ENCODE measurements at places on chromosomes 1 and 21.

DNA sequence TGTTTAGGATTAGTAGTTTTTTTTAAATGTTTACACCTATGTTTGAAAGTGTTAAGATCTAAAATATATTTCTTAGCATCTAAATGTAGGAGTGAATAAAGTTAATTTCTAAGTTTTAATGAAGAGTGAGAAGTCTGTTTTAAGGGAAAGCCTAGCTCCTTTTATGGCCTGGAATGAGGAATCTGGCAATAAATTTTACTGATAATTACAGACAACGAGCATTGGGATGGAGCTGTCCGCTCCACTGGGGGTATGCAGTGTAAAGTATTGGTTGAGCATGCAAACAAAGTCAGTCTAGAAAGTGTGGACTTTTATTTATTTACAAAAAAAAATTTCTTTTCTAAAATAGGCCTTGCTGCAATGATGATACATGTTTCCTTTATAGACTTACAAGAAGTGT lies 19.0 kb downstream of the CLIC6 start:
- no peak for DNase-seq

- no peak for DNase-seq
Observed at GRCh38 chr1:167109125-167109524, 15.2 kb downstream of the STYXL2 start.

GRCh38 chr1:223761411-223761810 lies 49.1 kb downstream of the CAPN2 start:
- no peak for DNase-seq

DNA sequence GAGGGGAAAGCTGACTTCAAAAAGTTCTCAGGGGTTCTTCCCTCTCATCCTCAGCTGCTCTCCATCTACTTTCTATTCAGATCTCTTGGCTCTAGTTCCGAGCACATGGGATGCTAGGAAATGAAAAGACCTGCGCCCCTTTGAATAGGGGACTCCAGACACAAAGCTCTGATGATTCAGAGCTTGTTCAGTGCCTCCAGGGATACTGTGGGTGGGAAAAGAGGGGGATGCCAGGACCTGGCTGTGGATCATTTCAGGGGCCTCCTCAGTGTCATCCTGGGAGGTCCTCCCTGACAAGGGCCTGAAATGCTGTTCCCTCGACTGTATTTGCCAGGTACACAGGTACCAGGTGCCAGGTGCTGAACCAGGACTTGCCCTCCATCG lies 943 bp upstream of the KIAA0040 start:
- no peak for DNase-seq

DNA sequence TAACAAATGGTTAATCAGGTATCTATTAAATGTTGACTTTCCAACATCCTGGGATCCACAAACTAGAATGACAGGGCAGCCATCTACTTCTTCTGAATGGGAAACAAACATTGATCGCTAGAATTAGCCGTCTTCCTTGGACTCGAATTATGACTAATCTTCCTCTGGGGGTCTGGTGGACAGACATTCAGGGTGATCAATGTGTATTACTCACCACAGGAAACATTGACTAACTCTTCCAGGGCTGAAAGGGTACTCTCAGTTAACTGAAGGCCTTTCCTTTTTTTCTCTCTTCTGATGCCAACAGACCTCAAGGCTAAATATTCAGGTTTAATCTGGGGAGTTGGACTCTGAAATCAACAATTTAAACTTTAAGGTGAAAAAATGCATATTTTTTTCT lies 9.5 kb downstream of the NOL9 start:
- DNase-seq: no peak

GRCh38 chr1:47568763-47569162 lies 130.9 kb downstream of the FOXD2 start:
- DNase-seq: no peak

DNA sequence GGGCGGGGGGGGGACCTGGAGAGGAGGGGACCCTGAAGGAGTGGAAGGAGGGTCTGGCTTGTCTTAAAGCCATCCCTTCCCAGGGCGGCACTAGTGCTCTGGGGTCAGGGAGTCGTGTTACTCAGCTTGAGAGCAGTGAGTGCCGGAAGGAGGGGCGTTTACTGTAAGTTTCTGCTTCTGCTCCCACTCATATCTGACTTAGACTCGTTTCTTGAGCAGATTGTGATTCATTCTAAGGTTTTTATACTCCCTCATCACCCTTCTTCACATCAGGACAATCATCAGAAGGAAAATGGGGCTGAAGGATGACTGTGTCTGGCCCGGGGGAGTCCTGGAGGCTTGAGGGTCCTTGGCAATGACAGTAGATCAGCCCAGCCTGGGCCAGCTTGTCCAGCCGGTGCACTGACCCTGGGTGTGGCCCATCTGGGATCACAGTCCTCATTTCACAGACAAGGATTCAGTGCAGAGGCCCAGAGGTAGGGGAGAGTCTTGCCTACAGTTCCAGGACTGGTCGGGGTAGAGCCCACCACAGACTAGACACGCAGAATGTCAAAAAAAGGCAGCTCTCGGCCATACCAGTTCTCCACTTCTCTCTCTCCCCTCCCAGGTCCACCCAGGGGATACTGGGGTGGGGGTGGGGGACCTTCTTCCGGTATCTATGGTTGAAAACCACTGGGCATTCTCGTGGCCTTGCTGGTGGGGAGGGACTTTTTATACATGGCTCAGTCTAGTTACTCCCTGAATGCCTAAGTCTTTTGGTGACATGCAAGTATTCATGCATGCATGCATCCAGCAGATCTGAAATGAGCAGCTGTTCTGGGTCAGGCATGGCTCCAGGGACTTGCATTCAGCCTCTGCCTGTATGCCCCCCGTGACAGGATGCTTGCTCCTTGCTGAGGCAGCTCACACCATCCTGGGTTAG lies 5.1 kb downstream of the TNFRSF8 start:
- DNase-seq: no peak

DNA sequence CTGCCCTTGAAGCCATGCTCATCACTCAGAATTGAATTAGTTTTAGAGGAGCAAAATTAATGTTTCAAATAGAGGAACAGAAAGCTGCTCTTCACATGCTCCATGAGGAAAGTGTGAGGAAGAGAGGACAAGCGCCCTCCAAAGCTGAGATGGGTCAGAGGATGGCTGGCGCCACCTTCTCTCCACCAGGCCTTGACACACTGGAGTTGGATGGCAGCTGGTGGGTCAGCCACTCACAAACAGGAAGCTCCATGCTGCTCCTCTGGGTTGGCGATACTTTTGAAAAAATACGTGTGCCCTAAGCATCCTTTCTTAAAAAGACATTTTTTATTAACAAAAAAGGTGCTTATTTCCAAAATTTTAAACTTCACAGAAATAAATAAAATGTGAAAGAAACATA lies 3.1 kb upstream of the CD2 start:
- DNase-seq: no peak

DNA sequence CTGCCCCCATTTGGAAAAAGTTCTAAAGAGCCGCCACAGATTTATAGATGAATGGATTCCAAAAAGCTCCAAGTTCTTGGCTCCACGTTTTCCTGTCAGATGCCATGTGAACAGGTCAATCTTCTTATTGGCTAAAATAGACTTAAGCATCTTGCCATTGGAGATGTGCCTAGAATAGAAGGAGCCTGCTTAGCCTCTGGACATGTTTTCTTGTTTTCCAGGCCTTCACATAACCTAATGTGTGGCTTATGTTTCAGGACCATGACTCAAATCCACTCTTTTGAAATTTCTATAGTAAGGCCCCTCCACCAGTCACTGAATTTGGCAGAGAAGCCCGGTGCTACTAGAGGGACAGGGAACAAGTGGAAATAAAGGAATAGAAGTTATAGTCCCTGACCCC lies 31.5 kb downstream of the PHC2 start:
- no peak for DNase-seq

- DNase-seq: no peak
Observed at GRCh38 chr21:38211321-38211720, 45.5 kb upstream of the KCNJ15 start.

DNA sequence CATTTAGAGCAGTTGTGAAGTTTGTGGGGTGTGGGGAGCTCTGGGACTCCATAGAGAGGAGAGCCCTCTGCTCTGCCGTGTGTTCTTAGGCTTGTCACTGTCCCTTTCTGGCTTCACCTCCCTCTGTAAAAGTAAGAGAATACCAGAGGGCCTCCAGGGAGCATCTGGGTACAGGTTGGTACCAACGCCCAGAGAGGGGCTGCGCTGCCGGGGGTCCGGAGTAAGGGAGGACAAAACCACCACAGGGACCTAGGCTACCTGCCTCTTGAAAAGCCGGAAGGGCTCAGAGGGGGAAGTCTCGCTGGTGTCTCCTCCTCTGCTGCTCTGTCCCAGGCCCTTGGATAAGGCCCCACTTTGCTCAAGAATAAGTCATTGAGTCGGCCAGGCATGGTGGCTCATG lies 3.1 kb upstream of the TINAGL1 start:
- DNase-seq: no peak

DNA sequence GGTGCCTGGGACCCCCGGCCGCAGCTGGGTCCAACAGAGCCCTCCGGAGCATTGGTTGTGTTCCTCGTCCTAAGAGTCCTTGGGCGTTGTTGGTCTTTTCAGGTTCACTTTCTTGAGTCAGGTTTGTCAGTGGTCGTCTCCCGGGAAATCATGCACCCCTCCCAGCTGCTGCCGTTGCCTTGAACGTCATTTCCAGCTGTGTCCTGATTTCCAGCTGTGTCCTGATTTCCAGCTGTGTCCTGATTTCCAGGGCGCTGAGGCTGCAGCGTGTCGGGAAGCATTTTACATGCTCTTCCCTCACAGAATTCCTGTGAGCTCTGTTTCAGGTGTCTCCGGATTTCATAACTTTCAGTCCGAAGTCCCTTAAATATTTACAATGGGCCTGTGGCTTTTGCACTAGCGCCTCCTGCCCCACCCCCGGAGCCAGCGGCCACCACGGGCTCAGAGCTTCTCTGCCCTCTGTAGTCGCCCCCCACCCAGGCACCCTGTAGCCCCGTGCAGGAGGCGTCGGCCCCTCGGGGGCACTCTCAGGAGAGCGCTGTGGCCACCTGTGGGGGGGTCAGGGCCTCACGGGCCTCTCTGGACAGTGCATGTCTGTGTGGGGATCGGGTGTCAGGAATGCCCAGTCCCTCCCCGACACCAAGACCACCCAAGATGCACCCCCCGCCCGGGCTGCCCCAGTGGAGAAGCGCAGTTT lies 66.7 kb downstream of the COL18A1 start:
- no peak for DNase-seq

DNA sequence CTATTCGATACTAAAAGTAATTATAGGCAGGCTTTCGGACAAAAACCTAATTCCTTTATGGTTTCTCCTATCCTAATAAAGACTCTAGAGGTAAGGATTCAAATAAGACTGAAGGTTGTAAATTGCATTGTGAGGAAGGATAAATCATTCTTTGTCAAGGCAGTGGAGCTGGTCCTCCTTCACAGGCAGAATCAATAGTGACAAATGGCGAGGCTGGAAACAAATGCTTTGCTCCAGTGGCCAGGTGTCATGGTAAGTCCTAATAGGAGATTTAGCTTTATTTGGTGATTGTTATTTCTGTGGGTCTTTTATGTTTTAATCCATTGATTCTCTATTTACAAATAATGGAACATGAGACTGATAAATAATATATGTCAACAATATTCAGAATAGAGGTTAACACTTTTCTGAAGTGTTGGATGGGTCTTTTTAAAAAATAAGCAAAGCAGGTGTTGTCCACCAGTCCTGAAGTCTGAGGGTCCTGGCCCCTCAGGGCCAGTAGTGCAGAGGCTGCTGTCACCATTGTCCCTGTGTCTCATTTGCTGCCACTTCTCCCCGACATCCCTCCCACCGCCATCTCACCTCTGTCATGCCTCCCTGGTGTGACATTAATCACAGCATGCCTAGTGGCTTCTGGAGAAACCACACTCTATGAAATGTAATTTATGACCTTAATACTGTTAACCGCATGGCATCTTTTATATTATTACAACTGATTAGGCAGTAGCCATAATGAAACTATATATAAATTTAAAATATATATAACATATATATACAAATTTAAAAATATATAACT lies 120.9 kb upstream of the MAGI3 start:
- no peak for DNase-seq

DNA sequence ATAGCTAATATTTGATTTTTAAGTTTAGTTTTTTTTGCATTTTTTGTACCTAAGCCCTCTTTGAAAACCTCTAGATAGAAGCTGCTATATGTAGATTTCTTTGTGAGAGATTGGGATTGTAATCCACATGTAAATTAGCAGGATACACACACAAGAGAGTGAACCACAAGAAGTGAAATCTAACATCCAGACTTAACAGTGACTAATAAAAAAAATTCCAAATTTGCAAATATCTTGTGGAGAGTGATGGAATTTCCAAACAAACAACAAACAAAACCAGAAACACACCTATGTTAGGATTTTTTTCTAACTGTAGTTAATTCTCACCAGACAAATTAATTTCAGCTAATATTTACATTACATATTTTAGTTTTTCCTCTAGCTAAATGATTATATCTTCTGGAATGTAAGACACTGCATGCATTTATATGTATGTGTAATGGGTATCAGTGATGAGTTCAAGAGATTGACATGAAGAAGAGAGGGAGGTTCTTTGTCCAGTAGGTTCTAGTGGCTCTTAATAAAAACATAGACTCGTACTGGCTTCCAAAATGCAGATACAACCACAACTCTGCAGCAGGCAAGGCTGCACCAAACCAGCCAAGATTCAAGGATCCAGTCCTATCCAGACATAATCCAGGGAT lies 12.8 kb downstream of the CLDN17 start:
- no peak for DNase-seq

DNA sequence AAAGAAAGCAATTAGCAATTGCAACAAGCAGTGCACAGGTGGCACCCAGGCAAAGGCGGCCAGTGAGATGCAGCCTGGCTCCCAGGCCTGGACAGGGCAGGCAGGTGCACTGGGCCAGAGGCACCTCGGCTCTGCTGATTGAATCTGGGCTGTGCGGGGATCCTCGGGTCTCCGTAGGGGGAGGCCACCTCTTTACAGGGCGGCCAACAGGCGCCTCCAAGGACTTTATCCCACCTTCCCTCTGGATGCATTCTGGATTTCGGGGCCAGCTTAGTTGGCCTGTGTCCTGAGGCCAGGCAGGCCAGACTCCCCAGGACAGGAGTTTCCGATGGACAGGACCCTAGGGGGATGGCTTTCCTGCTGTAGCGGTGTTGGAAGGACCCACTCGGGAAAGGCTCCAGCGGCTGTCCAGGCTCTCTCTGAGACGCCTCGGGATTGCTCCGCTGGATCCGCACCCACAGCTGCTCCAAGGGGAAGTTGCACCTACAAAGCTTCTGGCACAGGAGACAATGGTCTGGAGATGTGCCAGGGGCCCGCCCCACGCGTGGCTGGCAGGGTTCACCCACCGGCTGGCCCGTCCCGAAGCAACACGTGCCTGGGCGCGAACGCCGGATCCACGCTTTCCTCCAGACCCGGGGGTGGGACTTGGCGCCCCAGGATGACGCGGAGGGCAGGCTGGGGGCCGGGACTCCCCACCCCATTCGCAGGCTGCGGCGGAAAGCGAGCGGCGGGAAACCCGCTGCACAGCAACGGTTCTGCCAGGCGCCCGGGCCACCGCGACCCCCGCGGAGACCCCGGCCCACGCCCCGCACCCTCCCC lies 810 bp downstream of the SLC19A1 start:
- DNase-seq: peak; percentile 74

- no peak for DNase-seq
Observed at GRCh38 chr1:245604979-245605378, 450.2 kb downstream of the KIF26B start.

Measured in stimulated activated CD8-positive, alpha-beta memory T cell treated with anti-CD3 and anti-CD28 coated beads, Interleukin-7, amount 100 ng/mL, for 4 hours (primary cell).